CD4-positive, alpha-beta T cell (primary cell): ENCODE measurements at places on chromosomes 5 and 9.

GRCh38 chr9:16277471-16277960 lies 593.0 kb downstream of the BNC2 start:
- DNase-seq, result no peak

GRCh38 chr5:58183078-58183785 lies 276.7 kb downstream of the PLK2 start:
- no peak for DNase-seq

- DNase-seq, result no peak
These were observed 38.5 kb upstream of the GZMA start for GRCh38 chr5:55063899-55064298.

DNA sequence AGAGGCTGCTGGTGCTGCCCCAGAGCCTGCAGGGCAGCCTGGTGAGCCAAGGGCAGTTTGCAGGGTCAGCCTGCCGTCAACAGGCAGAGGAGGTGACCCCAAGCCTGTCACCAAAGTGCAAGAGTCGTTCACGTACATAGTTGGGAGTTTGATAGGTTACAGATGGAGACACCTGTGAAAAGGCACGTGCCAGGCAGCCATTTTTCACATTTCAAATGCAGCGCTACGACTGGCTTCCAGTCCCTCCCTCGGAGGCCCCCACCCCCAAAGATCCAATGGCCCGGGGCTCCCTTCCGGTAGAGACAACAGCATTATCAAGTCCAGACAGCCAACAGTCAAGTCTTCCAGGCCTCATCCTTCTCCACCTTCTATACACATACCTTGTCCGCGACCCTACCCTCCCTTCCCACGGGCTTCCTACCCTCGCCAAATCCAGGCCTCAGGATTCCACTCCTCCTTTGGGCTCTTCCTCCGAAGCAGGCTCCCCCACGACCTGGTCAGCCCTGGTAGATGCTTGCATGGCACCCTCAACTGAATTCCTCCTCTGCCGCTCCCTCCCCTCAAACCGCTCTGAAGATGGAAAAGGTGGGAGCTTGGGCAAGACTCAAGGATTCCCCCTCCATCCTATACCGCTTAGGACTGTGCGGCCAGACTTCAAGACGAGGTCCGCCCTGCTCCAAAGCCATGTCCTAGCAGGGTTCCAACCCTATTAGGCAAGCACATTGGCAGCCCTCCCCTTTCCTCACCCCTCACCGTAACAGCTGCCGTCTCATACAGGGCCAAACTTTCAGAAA lies 13.2 kb downstream of the HNRNPH1 start:
- DNase-seq, result no peak

DNA sequence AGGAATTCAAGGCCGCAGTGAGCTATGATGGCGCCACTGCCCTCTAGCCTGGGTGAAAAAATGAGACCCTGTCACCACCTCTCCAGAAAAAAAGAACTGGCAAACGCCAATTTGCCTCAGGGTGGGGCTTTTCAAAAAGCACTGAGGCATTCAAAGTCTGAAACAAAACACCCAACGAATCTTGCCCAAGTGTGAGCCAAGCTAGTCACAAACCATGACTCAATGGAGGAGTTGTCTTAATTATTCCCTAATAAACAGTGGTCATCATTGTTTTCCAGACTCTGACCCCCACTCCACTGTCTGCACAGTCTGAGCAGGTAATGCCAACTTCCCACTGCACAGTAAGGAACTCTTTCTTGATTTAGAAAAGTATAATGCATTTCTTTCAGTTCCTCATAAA lies 16.8 kb downstream of the FRMD3 start:
- DNase-seq, result no peak

GRCh38 chr5:142974409-142974808 lies 204.2 kb downstream of the ARHGAP26 start:
- DNase-seq, result no peak

DNA sequence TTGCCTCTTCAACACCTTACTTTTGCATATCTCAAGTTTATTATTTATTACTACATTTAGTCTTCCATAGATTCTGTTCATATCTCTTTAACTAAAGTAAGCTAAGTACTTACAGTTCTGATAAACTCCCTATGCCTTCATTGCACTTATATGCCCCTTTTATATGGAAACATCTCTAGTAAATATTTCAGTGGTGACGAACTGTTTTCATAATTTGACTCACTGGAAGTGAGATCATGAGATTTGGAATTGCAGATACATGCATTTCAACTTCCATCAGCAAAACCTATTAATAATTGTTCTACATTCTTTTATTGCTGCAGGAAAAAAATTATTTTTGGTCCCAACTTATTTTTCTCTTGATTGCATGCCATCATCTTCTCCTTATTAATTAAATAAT lies 263.5 kb downstream of the CD180 start:
- no peak for DNase-seq

GRCh38 chr5:36703245-36703860 lies 96.9 kb downstream of the SLC1A3 start:
- no peak for DNase-seq
